ENCODE measurements at places on chromosomes 2 and 18.

DNA sequence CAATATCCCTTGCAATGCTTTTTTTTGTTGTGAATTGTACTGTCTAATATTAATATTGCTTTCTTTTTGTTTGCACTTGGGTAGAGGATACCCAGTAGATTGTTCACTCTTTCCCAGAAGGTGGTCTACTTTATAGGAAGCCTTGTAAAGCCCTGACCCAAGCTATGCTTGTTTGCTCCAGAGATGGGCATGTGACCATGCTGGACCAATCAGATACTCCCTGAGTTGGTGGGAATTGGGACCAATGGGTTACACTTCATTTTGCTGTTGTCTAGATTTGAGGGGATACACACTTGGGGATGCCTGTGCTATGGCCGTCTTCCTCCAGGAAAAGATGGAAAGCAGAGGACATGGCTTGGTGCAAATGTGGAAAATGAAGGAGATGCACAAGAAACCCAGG is 314.3 kb downstream of the DYSF start:
- no peak for DNase-seq

GRCh38 chr2:233434666-233435330 is 80.5 kb downstream of the DGKD start:
- no peak for DNase-seq

GRCh38 chr18:79902640-79903039 is 48.8 kb downstream of the SLC66A2 start:
- DNase-seq, result no peak

GRCh38 chr2:127406454-127406853 is 11.8 kb upstream of the PROC start:
- no peak for DNase-seq

- DNase-seq, result no peak
These were observed 362 bp upstream of the PSTPIP2 start for GRCh38 chr18:46072376-46072867.

DNA sequence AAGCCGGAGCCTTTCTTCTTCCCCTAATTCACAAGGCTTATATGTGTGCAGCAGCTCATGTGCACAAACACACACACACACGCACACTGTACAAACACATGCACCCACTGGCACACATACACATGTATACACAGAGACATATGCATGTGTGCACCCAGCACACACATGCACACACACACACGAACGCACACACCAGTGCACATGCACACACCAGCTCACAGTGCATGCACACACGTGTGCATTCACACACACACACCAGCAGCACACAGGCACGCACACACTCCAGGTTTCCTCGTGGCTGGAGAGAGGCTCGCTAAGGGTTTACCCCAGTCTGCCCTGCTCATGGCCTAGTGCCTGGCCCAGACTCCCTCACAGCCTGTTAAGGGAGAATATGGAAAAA is 234.0 kb downstream of the EIPR1 start:
- DNase-seq, result no peak

DNA sequence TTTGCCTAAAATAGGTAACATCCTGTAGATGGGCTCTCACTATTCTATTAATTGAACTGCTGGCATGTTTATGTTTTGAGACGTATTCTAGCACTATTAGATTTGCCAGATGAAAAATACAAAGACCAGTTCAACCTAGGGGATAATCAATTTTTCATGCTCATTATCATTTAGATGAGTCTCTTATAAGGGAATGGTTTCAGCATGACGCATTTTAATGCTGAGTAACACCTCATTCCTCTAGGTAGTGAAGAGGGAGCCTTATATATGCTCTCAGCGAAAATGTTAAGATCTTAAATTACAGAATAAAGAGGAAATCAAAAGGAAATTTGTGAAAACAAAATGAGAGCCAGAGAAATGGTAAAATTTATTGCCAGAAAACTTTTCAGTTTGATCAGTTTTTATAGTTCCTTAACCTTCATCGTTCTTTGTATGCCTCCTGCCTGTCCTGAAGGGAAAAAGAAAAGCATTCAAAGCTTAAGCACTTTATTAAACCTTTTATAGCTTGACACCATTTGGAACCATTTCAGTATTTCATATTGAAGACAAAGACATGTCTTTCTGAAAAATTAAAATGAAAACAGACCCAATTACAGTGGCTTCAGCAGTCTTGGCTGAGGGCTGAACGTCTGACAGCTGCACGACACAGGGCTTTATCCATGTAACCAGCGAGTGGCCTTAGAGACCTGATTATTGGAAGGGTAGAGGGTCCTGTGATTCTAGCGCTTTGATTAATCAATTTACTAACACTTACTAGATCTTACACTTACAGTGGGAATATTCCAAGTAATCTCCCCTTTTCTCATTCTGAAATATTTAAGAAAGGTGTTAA is 112.8 kb downstream of the ADCYAP1 start:
- DNase-seq, result peak; percentile 33

DNA sequence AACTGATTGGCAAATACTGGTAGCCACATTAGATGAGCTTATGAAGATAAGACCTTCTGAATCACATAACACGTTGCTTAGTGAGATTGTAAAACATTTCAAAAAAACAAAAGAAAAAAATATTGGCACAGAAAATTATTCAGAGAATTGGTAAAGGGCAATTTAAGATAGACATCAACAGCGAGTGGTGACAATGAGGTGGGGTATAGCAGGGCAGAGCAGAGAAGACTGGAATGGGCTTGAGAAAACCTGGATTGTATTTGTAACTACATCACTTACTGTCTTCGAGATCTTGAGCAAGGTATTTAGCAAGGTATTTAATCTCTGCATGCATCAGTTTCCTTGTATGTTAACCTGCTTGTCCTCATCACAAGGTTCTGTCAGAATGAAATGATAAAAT is 313.0 kb upstream of the MEIS1 start:
- DNase-seq, result no peak

DNA sequence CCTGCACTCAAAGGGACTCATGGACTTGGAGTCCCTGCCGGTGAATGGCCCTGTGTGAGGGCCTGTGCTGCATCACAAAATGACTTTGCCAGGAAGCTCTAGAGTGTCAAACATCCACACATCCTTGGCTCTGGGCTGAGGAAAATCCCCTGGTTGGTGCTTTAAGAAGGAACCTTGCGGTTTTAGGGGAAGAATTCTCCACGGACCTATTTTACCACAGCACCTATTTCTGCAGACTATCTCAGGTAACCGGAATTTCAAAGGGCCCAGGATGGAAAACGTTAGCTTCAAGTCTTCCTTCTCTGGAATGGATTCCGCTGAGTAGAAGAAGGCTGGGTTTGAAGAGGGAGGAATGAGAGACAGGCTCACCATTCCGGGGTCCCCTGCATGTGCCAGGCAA is 166.2 kb downstream of the ALK start:
- DNase-seq, result no peak

DNA sequence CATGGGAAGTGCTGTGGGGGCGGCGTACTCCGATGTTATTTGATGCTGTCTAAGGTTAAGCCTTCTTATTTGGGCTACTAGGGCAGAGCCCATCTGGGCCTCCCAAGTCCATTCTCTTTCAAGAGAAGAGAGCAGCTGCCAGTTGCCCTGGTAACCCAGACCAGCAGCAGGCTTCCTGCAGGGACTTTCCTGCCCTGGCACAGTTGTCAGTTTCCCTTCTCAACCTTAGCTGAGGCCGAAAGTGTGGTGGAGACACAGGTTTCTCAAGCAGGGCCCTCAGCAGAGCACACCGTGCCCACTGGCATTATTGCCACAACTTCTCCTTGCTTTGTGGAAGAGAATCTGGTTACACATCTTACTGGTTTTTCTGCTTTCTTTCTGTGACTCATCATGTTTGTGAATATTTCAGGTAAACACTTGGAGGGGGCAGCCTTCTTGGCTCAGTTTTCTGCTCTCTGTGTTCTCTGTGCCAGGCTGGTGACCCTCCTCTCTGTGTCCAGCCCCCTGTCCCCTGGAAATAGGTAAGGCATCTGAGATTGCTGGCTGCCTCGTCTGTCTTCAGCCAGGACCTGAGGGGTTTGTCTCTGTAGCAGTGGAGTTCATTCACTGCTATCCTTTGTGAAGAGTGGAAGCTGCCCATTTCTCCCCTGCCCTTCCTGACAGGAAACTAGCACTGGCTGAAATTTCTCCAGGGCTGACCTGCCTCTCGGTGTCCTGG is 111.0 kb downstream of the B3GNT2 start:
- no peak for DNase-seq

DNA sequence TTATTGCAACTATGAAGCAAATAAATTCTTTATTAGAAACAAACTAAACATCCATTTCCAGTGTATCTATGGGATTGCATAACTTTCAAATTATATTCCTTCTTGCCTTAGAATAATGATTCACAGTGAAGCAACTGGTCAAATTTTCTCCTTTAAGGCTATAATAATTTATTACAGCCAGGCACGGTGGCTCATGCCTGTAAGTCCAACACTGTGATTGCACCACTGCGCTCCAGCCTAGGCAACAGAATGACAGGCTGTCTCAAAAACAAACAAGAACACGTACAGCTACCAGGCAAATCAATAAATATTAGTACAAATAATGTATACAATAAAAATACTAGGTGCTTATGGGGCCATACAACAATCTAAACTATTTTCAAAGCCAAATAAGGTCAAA is 1416.2 kb downstream of the LRP1B start:
- DNase-seq, result no peak

- DNase-seq, result no peak
These were observed 1364.9 kb upstream of the NRXN1 start for GRCh38 chr2:52396836-52397235.

- peak; percentile 2 for DNase-seq
These were observed 304.7 kb upstream of the HNMT start for GRCh38 chr2:137659616-137660015.
